Activated T-helper 1 cell treated with anti-CD3 and anti-CD28 coated beads, Interleukin-2, amount 50 U/mL, for 16 hours (primary cell): ENCODE measurements at places on chromosomes 3 and 15.

GRCh38 chr3:52670621-52671521 lies 14.8 kb downstream of the PBRM1 start:
- no peak for DNase-seq

- no peak for DNase-seq
Measured at GRCh38 chr3:136008732-136009470, 43.4 kb downstream of the PPP2R3A start.

DNA sequence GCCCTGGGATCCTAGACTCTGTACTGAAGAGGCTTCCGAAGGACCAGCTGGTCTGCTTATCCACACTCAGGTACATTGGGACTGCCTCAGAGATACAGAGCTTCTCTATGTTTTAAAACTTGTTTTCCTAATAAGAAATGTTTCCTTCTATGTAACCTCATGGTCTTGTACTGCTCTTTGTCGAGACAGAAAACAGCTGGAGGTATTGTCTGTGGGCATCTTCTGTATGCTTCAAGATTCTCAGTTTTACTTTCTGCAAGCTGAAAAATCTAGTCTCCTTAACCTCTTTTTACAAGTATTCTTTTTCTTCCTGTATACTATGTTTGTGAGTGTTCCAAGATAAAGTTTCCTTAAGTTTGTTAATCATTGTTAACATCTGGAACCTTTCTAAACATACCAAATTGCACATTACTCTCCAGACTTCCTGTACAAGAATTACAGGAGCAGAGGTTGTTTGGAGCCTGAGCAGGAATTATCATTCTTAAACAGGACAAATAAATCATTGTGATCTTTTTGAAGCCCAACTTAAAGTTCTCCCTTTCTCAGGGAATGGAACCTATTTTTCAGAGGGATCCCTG lies 358.3 kb upstream of the CFAP20DC start:
- DNase-seq = no peak

DNA sequence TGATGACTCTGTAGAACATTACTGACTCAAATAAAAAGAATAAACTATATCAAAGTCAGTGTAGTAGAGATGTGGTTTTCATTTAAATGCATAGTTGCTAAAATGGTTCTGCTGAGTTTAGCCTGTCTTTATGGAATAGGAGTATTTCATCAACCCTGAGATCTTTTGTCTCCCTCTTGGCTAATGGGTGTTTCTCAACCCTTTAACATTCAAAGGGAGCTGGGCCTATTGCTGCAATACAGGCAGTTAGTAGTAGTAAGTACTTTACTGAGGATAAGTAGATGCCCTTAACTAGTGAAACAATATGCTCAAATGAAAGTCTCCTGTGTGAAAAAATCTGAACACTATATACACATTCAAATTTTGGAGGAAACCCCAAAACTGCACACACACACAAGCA lies 184.7 kb upstream of the TTC14 start:
- DNase-seq = no peak

- DNase-seq = no peak
Measured at GRCh38 chr3:81302045-81302444, 459.4 kb downstream of the GBE1 start.

GRCh38 chr3:69080233-69080920 lies at the start of gene UBA3:
UBA3 (minus strand) TSS chr3:69080365; CDS start chr3:69080353, 12 bp downstream.
- peak; percentile 87 for DNase-seq

GRCh38 chr3:88412346-88412745 lies 262.6 kb downstream of the C3orf38 start:
- DNase-seq = no peak

GRCh38 chr15:35725353-35725752 lies 179.4 kb upstream of the DPH6 start:
- DNase-seq = no peak

DNA sequence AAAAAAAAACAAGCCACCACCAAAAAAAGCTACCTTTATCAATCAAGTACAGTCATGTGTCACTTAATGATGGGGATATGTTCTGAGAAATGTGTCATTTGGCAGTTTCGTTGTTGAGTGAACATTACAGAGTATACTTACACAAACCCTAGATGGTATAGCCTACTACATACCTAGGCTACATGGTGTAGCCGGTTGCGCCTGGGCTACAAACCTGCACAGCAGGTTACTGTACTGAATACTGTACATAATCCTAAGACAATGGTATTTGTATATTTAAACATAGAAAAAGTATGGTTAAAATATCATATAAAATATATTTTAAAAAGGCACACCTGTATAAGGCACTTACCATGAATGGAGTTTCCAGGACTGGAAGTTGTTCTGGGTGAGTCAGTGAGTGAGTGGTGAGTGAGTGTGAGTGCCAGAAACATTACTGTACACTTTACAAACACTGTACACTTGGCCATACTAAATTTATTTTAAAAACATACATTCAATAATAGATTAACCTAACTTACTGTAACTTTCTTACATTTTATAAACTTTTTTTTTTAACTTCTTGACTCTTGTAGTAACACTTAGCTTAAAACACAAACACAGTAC lies 25.9 kb upstream of the JMJD7 start:
- no peak for DNase-seq

DNA sequence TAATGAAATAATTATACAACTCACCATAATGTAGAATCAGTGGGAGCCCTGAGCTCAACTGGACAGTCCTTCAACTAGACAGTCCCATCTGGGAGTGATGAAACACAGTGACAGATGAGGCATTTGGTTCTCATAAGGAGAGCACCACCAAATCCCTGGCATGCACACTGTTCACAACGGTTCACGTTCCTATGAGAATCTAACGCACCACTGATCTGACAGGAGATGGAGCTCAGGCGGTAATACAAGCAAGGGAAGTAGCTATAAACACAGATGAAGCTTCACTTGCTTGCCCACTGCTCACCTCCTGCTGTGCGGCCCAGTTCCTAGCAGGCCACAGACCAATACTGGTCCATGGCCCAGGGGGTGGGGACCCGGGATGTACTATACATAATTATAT lies 17.0 kb downstream of the PRKAR2A start:
- no peak for DNase-seq
